GM20000 (cell line): ENCODE measurements at places on chromosomes 6 and 20.

GRCh38 chr6:3228046-3228671 lies 706 bp upstream of the TUBB2B start:
- DNase-seq, result peak; percentile 60

- no peak for DNase-seq
Measured at GRCh38 chr20:52945862-52946522, 26.2 kb upstream of the TSHZ2 start.

DNA sequence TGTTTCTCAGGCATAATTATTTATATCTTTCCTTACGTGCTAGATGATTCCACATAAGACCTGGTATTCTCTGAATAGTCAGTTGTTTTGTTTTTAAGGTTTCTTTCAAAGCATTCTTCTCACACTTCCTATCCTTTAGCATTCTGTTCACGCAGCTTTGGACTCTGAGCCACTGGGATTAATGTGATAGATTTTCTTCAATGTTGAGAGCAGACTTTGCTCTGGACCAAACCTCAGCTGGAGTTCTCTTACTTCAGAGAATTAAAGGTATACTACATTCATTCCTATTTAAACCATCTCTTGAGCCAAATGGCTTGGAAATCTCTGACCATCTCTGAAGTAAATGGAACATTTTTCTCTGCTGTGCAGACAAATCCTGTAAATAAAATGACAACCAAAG lies 70.7 kb upstream of the TRAF3IP2 start:
- no peak for DNase-seq

DNA sequence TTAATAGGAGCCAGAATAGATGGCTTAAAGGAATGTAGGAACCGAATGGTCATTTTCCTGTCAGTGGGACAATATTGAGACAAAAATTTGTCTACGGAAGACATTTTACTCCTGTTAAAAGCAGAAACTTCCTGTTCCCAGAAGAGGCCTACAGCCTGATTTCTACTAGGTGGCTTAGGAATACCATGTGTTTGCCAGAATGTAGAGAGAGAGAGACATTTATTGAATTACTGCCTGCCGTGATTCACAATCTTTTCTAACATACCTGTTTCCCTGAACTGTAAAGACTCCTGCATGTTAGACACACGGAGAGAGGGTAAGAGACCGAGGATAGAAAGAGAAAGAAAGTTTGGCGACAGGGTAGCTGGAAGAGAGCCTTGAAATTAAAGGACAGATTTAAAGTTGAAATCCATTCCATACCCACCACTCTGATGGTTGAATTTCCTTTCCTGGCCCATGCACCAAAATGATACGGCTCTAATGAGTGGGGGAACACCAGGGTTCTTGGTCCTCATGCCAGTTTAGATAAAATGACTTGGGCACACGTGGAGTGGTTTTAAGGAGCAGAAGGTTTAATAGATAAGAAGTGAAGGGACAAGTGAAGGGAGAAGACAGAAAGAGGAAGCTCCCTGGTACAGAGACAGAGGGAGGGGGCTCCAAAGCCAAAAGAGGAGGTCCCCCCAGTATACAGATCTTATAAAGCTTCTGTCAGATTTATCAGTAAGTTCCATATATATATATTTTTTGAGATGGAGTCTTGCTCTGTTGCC lies 22.5 kb downstream of the NCOA3 start:
- DNase-seq, result no peak

GRCh38 chr6:166203003-166203640 lies 35.5 kb upstream of the TBXT start:
- DNase-seq, result no peak

- DNase-seq, result no peak
Measured at GRCh38 chr6:41689171-41690008, 46.0 kb downstream of the TFEB start.

- no peak for DNase-seq
Measured at GRCh38 chr6:37582306-37582705, 82.6 kb upstream of the CCDC167 start.

DNA sequence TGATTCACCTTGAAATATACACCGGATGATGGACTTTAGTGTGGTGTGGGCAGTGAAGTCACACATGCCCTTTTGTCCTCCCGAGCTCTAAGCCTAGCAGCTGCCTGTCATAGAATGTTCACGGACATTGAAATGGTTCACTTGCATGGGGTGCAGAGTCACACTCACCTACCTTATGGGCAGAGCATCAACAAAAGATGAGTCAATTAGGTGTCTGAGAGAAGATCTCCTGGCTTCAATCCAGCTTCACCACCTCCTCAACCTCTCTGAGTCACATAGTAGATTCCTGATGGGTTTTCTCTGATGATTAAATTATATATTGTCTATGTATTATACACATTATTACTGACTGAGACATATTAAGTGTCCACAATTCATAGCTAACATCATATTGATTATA lies 48.1 kb upstream of the HLA-E start:
- no peak for DNase-seq

DNA sequence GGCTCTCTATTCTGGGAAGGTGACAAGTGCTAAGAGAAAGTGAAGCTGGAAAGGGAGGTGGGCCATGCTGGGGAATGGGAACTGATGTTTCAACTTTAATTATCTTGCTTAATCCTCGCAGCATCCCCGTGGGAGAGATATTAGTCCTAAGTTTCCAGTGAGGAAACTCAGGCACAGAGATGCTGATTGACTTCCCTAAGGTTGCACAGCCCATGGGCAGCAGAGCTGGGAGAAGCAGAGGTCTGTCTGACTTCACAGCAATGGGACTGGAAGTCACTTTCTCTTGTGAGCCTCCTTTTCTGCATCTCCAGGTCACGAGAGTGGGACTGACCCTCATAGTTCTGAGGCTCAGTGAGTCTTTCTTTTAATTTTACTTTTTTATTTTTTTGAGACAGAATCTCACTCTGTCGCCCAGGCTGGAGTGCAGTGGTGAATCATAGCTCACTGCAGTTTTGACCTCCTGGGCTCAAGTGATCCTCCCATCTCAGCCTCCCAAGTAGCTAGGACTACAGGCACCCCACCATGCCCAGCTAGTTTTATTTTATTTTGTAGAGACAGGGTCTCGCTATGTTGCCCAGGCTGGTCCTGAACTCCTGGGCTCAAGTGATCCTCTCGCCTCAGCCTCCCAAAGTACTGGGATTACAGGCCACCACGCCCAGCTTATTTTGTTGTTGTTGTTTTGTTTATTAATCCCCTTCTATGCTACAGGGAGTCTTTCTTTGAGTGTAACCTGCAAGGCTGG lies 2.6 kb downstream of the RAB44 start:
- no peak for DNase-seq

DNA sequence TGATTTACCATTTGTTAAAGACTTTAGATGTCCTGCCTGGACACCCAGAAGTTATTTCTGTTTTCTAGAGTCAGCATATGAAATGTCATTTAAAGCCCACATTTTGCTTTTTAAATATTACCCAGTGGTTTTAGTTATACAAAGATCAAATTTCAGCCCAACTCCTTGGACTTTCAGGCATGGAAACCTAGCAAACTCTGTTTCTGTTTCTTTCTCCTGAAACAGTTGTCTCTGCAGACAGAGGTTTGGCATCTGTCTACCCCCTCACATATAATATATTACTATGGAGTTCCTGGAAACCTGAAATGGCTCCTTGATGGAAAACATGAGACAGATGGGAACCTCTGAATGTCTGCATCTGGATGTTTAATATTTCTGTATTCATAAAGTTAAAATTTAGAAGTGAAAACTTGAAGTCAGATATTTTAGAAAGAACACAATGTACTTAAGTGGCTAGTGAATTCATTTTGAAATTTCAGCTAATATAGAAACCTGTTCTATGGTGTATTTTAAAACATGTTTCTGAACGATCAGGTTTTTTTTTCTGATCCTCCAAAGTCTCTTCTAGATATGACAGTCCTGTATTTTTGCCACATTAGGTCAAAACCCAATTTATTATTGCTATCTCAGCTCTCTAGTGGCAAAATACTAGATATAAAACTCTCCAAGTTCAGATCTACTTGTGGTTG lies 743.3 kb downstream of the CD109 start:
- DNase-seq, result no peak

DNA sequence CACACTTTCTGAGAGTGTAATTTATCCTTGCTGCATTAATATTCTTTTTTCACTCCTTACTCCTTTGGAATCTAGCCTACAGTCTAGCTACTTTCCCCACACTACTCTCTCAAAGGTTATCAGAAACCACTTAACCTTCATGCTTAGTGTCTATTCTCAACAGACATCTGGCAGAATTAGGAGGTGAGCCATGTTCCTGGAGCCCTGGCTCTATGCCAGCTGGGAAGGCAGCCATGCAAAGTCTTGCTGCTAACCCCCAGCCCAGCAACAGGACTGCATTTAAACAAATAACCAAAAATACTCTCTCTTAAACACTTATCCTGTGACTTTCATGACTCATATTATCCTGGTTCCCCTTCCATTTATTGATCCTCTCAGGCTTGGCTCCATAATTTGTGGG lies 260.2 kb downstream of the BCKDHB start:
- DNase-seq, result no peak

DNA sequence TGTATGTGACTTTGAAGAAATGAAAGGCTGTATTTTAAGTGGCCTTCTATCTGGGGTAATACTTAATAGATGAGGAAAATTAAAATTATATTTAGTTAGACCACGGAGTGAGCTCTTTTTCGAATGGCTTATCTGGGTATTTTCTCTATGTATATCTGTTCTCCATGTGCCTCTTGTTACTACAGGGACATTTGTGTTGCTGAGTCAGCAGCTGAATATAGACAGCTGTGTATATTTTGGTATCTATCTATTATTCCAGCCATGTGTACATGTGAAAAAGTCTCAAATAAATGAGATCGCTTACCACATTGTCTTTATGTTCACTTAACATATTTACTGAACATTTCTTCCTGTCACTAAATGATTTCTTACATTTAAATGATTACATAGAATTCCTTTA lies 57.2 kb downstream of the TMEM200A start:
- DNase-seq, result no peak

GRCh38 chr6:30712441-30712945 lies 4.6 kb downstream of the MDC1 start:
- no peak for DNase-seq

- no peak for DNase-seq
Measured at GRCh38 chr6:97401533-97401932, 118.5 kb upstream of the MMS22L start.

GRCh38 chr6:143634486-143634885 lies 43.3 kb upstream of the PHACTR2 start:
- no peak for DNase-seq

DNA sequence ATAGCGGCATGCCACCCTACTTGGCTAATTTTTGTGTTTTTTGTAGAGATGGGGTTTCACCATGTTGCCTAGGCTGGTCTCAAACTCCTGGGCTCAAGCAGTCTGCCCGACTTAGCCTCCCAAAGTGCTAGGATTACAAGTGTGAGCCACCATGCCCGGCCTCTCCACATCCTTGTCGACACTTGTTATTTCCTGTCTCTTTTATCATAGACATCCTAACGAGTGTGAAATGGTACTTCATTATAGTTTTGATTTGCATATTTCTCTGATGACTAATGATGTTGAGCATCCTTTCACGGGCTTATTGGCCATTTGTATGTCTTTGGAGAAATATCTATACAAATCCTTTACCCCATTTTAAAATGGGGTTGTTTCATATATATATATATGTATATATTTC lies 39.0 kb upstream of the ASXL1 start:
- no peak for DNase-seq

DNA sequence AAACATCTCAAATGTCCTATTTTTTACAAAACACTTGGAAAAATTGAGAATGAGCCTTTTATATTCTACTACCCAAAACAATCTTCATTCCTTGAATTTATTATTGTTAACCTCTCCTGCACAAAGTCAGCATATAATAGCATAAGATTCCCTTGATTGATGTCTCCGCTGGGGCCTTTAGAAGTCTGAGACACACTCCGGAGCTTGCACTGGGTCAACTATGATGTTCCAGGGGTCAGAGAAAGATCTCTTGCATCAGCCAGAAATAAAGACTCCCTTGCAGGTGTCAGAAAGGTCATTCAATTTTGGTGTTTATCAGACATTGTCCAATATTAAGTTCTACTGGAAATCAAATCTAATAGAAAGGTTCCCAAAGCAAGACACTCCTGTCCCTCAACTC lies 29.7 kb upstream of the NHSL1 start:
- DNase-seq, result no peak

DNA sequence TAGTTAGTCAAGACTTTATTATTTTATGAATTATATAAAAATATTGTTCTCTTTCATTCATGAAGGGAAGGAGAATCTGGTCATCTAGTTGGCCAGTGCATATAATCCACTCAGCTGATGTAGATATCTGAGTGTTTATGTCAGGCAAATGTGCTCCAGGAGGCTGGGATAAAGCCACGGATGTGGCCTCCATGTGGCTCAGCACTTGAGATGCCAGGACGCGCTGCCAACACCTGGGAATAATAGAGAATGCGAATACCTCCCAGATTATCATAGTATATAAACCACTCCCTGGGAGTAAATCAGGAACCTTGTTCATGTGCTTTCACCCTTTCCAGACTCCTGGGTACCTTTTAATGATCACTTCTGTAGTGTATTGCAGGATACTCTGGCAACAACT lies 1006.0 kb downstream of the KIF16B start:
- no peak for DNase-seq

- DNase-seq, result no peak
Measured at GRCh38 chr20:24953621-24954133, 4.6 kb downstream of the CST7 start.

DNA sequence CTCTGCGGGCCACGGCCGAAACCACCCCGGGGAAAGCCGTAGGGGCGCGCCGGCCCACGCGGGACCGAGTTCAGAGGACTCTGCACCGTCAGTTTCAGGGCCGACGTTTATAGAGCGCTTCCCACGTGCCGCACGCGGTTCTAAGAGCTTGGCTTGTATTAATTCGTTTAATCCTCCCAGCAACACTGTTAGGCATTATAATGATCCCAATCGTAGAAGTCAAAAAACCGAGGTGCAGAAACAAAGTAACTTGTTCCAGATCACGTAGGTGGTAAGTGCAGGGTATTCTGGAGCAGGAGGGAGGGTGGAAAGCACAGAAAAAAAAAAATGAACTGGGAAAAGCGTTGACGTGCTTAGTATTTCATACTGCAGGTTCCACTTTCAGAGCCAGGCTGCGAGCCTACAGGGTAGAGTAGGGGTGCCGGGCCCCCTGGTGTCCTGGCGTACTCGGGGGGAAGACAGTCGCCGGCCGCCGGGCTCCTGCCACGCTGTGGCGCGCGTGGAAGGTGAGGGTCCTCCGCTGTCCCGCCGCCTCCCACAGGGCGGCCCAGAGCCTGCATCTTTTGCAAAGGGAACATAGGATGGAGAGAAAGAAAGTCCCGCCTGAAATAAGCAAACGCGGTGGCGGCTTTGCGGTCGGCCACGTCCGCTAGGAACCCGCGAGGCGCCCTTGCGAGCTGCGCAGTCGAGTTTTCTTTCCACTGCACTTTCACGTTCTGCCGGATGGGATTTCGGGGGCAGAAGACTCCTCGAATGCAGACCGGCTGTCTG lies 10.2 kb upstream of the FOXF2 start:
- peak; percentile 58 for DNase-seq
